IPS-NIHi11 (cell line): ENCODE measurements at places on chromosomes 6 and 20.

DNA sequence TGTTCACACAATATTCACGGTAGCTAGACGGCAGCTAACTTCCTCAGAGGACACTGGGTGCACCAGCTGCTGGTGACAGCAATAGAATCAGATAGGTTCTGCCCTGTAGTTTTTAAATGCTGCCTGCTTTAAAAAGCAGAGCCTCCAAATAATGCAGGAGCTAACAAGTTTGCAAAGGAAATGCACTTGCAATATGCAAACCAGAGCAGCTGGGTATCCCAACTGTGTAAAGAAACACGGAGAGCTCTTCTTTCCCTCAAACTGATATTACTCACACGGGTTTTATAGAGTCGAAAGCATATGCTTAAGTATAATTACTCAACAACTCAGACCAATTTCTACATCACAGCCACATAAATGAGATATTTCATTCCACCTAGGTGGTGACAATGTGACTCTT lies 432.7 kb downstream of the TFAP2A start:
- no peak for DNase-seq

GRCh38 chr20:34163307-34163706 lies 51.3 kb upstream of the EIF2S2 start:
- no peak for DNase-seq

GRCh38 chr6:54697424-54697823 lies 149.1 kb upstream of the FAM83B start:
- peak; percentile 17 for DNase-seq

DNA sequence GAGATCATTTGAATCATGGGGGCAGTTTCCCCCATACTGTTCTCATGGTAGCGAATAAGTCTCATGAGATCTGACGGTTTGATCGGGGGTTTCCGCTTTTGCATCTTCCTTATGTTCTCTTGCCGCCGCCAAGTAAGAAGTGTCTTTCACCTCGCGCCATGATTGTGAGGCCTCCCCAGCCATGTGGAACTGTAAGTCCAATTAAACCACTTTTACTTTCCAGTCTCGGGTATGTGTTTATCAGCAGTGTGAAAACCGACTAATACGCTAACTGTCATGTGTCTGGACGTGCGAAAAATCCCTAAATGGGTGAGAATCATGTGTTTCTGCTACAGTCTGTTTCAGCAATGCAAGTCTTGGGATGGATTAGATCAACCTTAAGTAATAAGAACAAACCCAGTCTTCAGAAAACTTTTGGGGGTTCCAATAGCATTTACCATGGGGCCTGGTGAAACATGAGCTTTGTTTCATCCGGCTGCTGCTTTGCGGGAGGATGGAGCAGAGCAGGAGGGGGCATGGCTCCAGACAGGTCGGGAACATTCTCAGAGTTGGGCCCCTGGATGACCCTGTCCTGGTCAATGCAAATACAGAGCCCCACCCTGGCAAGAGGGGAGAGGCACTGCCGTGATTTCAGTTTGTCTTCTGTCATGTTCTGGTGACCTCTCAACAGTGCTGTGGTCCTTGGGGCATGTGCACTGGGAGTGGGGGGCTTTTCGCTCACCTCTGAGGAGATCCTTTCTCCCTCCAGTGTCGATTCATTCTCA lies 41.5 kb downstream of the CTCFL start:
- DNase-seq = no peak

DNA sequence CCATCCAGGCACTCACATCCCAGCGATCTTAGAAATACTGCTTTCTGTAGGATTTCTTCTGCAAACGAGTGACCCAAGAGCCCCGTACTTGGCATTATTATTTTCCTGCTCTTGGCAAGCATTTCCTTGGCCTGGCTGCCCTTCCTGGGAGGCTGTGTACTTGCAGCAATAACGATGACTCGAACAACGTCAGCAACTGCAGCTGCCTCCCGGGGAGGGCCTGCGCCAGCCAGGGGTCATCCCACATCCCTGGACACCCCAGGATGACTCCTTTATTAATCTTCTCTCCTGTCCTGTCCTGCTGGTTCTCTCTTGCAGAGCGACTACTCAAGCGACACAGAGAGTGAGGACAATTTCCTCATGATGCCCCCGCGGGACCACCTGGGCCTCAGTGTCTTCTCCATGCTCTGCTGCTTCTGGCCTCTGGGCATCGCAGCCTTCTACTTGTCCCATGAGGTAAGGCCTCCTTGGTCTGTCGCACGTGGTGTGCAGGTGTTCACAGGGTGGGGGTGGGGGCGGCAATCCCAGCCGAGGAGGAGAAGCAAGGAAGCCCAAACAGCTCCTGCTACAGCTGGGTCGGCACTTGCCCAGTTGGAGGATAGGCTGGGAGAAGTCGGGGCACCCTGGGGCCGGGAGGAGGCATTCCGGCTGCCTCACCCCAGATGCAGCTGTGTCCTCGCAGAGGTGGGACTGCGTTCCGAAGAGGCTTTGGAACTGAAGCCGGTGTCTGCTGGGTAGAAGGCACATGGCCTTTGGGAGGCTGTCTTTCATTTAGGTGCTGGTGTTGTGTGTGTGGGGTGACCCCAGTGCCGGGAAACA lies 115.3 kb downstream of the SYNDIG1 start:
- no peak for DNase-seq

DNA sequence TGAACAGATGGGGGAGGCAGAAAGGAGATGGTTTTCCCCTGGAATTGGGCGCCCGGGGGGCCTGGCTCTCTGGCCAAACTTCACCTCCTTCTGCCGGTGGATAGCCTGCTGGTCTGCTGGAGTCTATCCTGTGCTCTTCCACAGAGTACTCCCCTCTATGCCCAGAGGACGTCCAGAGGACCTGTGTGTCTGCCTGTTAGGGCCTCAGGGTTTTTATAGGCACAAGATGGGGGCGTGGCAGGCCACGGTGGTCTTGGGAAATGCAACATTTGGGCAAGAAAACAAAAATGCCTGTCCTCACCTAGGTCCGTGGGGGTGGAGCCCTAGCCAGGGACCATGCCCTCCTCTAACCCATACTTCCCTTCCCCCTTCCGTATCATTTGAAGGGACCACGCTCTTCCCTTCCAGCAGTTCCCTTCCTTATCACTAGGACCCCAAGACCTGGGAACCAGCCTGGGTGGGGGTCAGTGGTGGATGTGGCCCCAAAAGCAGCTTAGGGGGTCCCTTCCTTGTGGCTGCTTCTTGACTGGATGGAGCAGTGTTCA lies 53.6 kb upstream of the ZNF337 start:
- no peak for DNase-seq

DNA sequence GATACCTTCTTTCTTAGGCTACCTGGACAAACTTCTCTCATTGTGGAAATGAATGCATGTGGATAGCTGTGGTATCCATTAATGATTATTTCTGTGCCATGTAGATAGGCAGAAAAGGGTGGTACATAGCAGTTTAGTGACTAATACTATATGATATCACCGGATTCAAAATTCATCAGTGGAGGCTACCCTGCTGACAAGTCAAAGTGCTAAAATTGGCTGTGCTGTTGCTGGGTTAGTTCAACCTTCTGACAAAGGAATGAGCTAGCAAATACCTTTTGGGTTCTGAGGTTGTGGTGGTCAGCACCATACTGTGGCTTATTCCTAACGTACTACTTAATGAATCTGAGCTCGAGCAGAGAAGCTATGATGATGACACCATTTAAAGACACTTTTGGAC lies 109.1 kb downstream of the TFAP2B start:
- no peak for DNase-seq

GRCh38 chr6:26019261-26019830 lies 56.7 kb downstream of the TRIM38 start:
- no peak for DNase-seq

GRCh38 chr6:123808556-123808955 lies 4.9 kb downstream of the NKAIN2 start:
- no peak for DNase-seq

- DNase-seq = no peak
These were observed 5.9 kb downstream of the RRAGD start for GRCh38 chr6:89406141-89406540.

- DNase-seq = no peak
These were observed 74.5 kb downstream of the MDN1 start for GRCh38 chr6:89745096-89745495.

- no peak for DNase-seq
These were observed 122.3 kb downstream of the RNASET2 start for GRCh38 chr6:166834049-166834448.

DNA sequence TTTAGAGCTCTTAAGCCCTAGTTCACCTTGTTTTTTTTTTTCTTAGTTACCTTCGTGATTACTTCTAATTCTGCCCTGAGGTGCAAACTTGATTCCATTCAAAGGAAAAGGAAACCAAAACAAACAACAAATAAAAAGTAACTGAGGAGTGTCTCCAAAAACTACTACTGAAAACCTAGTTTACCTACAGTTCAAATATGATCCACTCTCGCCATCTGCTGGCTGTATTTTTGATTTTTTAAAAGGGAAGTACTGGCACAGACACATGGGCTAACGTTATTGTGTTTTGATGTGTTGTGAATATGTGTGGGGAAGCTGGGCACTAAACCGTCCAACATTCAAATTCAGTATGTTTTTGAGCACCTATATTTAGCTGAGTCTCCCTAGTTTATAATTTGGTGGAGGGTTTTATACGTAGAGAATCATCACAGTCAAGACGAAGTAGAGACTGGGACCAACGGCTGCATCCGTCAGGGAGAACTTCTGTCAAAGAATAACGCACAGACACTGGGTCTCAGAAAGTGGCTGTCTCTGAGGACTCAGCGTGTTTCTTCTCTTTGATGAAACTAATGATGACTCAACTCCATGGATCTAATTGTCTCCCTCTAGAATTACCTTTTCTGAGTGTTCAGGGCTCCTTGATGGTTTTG lies 373.5 kb upstream of the BTBD3 start:
- DNase-seq = peak; percentile 48

DNA sequence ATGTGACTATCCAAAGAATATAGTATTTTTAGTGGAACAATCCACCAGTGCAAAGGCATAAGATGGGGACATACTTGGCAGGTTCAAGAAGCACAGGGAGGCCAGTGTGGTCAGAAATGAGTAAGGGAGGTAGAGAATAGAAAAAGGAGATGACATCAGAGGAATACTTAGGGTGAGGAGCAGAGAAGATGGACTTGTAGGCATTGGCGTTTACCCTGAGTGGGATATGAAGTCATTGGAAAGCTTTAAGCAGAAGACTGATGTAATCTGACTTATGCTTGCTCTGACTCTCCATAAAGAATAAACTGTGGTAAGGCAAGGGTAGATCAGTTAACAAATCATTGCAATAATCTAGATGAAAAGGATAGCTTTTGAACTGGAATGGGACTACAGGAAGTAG lies 228.7 kb downstream of the GJA1 start:
- DNase-seq = no peak

GRCh38 chr20:60262967-60263603 lies 304.9 kb downstream of the CDH26 start:
- peak; percentile 82 for DNase-seq

- no peak for DNase-seq
These were observed 42.2 kb upstream of the DACT2 start for GRCh38 chr6:168361766-168362165.

- peak; percentile 12 for DNase-seq
These were observed 146.2 kb downstream of the FAM83B start for GRCh38 chr6:54992789-54993188.

- peak; percentile 50 for DNase-seq
These were observed 61.4 kb downstream of the BMP2 start for GRCh38 chr20:6828794-6829423.

GRCh38 chr20:45972500-45973183 lies 639 bp upstream of the ZNF335 start:
- DNase-seq = peak; percentile 99

- no peak for DNase-seq
These were observed 18.1 kb downstream of the PNLDC1 start for GRCh38 chr6:159817951-159818739.

DNA sequence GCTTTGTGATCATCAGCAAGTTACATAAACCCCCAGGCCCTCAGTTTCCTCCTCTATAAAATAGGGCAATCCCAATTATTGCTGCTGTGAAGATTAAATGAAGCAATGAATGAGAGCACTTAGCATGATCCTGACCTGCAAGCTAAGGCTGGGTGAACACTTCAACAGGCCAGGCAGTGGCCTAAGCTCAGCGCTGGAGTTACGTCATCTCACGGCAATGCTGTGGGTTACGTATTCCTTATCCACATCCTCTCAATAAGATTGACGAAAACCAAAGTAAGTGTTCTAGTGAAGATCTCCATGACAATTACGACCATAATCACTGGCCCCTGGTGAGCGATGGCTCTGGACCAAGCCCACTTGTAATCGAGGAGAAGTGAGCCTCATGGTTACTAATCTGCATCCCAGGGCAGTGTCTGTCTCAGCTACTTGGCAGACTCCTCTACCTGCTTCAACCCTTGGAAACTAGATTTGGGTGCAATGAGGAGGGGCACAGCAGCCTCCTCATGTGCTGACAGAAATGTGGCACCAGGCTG lies 274.1 kb upstream of the ARID1B start:
- DNase-seq = no peak

DNA sequence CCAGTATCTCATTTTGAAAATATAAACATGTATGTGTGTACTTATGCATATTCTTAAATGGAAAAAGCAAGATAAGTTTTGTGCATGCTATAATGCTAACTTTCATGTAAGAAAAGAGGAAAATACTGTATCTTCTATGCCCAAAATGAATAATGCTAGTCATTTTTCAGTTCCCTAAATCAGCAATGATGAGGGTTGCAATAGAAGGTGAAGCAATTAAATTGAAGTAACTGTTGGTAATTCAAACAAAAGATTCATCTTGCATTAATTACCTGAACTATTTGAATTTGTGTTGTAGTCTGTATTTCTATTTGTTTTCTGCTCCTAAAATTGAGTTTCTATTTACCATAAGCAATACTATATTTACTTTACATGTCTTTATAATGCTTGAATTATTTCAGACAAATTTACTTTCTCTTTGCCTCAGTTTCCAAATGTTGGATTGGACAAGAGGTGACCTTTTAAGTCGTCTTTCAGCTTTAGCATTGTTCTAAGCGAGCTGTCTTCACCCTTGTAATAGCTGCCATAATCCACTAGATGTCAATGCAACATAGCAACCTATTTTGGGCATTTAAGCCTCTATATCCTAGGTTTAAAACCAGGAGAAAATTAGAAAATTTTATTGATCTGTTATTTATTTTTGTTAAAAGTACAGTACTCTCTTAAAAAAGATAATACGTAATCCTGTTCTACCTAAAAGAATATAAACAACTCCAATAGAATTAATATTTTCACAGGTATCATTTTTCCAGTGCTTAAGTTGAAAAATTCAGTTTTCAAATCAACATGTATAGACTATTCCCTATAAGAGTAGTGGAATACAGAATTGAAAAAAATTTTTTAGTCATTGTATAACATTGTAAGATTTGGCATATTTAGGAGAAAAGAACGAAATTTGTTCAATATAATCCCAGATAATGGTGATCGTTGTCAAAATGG lies 52.3 kb upstream of the IFNGR1 start:
- peak; percentile 41 for DNase-seq

DNA sequence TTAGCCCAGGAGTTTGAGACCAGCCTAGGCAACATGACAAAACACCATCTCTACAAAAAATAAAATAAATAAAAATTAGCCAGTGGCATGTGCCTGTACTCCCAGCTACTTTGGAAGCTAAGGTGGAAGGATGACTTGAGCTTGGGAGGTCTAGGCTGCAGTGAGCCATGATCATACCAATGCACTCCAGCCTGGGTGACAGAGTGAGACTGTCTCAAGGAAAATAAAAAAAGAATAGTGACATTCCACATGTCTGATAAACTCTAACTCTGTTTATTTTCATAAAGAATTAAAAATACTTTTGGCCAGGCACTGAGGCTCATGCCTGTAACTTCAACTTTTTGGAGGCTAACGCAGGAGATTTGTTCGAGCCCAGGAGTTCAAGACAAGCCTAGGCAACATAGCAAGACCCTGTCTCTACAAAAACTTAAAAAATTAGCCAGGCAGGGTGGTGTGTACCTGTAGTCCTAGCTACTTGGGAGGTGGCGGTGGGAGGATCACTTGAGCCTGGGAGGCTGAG lies 115.1 kb downstream of the GJA1 start:
- no peak for DNase-seq
